ENCODE measurements at places on chromosomes 2 and 18. TPM values are rescaled to one million over a fixed set of nuclear protein-coding genes. Genes with fewer than 3 reads are reported as not detected.

CXXC1 gene
- total RNA-seq: 129 TPM

LDLRAD4 gene
- total RNA-seq: 52.0 TPM

SLC1A4 gene
- total RNA-seq: 44.3 TPM

CERKL gene
- not detected for total RNA-seq

ST6GAL2 gene
- not detected for total RNA-seq

ZSWIM2 gene
- total RNA-seq: not detected

CNTNAP5 gene
- total RNA-seq: not detected

CTAGE1 gene
- total RNA-seq: not detected

- no peak for ATAC-seq
Observed at GRCh38 chr2:199456383-199457146, 1.2 kb downstream of the SATB2 start.

DNA sequence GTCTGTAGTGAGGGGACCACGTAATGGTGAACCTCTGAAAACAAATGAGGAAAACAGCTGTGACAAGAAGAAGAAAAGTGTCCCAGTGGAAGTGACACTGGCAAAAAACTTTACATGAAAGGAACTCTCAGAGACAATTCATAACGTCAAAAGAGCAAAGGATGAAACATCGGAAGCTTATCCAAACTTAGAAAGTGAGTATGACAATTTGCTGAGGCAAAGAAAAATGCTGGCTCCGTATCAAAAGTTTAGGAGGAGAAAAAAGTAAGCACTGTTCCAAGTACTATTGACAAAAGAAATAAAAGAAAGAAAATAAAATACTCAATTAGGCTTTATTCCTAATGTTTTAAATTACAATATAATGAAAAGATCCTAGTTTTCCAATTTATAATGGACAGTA, 91.3 kb downstream of the NOL10 start:
- ATAC-seq: no peak

GRCh38 chr2:136486115-136486514, 279.2 kb upstream of the THSD7B start:
- no peak for ATAC-seq

DNA sequence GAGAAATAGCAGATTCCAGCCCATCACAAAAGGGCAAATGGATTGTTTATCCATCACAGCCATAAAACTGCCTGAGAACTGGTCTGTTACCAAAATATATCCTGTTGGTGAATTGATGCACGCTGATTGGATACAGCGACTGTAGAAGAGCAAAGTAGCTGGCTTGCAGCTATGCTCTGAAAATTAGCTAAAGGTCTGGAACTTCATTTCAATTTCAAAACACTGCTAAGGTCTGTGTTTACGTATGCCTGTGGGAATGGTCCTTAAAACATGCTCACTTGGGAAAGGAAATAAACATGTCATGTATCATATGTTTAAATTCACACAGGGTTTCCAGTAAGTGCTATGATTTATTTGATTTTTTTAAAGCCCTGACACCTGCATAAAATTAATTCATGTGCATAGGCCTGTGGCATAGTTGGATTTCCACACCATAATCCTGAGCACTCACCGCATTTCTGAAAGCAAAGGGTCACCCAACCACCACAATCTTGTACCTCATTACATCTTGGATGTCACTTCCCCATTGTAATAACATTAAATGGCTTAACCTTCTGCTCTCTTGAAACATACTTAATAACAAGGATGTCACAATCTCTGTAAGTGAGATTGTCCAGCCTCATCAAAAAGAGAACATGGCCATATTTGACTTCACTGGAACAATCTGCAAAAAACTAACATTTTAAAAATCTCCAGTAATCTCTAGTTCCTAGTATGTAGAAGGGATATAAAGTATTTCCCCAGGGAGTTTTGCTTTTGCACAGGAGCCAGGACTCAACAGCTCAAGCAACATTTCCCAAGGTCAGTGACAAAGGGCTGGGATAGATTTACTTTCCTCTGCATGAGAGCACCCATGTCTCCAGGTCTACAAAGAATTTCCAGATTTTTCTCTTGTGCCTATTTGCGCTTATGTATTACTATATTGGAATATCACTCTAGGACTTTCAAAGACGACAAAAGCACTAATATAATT, 109.8 kb downstream of the FARSB start:
- ATAC-seq: no peak

- ATAC-seq: no peak
Observed at GRCh38 chr2:17558878-17559277, 18.4 kb downstream of the VSNL1 start.

DNA sequence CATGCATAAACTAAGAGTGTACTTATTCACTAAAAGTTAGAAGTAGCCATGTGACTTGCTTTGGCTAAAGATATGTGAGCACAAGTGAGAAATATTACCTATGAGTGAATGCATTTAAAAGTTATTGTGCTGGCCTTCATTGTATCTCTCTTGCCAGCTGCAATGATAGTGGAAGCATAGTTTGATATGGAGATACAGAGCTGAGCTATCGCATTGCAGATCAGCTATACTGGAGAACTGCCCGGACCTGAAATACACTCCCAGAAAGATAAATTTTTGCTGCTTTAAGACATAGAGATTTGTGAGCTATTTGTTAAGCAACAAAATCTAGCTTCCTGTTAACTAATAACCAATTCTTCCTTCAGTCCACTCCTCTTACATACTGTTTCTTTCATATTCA, 571.1 kb downstream of the CPS1 start:
- no peak for ATAC-seq

- no peak for ATAC-seq
Observed at GRCh38 chr2:165691615-165692014, 102.4 kb downstream of the GALNT3 start.

GRCh38 chr2:64090264-64090663, 54.0 kb downstream of the PELI1 start:
- ATAC-seq: no peak

DNA sequence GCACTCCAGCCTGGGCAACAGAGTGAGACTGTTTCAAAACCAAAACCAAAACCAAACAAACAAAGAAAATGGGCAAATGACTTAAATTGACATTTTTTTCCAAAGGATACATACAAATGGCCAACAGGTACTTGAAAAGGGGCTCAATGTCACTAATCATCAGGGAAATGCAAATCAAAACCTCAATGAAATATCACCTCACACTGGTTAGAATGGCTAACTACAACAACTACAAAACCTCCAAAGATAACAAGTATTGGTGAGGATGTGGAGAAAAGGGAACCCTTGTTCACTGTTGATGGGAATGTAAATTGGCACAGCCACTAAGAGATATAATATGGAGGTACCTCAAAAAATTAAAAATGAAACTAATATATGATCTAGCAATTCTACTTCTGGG, 213.2 kb upstream of the HS6ST1 start:
- ATAC-seq: no peak

GRCh38 chr2:218622606-218623365, 15.1 kb downstream of the PLCD4 start:
- no peak for ATAC-seq

GRCh38 chr2:162475661-162476060, 131.7 kb downstream of the GCA start:
- ATAC-seq: peak; percentile 56

DNA sequence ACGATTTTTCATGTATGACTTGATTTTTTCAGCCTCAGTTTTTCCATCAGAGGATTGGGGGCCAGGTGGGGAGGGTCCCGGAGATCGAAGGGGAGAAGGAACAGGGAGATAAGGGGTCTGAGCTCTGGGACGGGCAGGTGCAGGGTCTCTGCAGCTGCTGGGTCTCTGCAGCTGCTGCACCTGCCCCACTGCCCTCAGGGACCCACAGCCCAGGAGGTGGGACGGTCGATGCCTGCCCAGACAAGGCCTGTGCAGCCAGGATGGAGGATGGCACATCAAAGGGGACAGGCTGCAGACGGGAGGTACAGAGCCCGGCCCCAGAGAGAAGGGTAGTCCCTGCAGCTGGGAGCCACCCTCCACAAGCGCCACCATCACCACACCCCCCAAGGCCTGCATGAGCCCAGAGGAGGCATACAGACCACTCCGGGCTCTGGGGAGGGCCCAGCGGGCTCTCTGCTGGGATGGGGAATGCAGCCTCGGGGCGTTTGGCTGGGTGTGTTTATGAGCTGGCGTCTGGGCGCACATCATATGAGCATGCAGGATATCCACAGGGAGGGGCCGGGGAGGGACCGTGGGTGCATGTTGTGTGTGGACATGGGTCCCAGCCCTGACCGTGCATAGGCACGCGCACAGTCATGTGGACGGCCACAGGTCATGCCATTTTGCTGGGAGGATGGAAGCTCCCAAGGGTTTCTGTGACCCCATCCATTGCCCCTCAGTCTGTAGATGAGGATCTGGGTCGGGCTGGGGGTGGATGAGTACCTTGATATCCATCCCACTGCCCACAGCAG, 34.9 kb upstream of the GPC1 start:
- no peak for ATAC-seq

GRCh38 chr2:218245214-218245613, 15.6 kb upstream of the GPBAR1 start:
- ATAC-seq: no peak

- ATAC-seq: no peak
Observed at GRCh38 chr2:46666044-46666679, 186.8 kb downstream of the TMEM247 start.

GRCh38 chr2:113697516-113697915, 58.9 kb downstream of the SLC35F5 start:
- ATAC-seq: no peak

DNA sequence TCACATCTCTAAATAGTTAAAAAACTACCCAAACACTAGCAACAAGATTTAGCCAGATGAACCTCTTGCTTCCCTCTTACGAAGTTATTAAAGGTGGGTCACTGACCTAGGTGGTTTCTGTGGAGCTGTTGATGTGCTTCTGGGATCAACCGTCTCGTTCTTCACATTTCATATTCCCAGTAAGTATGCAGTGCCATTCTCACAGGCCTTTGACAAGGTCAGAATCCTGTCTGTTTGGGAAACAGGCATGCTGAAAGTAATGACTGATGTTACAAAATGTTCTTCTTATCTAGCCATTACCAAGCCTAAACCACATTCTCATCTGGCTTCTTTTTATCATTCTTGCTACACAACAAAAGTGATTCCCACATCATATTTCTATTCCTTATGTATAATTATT, 70.3 kb downstream of the WDR7 start:
- ATAC-seq: no peak

DNA sequence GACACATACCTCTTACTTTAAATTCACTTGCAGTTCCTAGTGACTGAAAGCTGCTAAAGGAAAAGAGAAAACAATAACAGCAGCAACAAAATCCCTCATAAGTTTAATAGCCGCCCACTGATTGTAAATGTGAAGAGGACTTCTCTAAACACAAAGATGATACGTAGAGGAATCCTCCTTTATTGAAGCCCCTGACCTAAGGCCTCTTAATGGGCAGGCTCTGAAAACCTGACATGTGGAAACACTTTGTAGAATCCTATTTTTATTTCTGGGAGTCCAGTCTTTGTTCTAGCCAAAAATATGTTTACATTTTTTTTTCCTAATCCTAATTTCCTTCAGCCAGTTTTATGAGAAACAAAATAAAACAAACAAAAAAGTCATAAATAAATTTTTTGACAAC, 1277.7 kb upstream of the CELF4 start:
- ATAC-seq: no peak

DNA sequence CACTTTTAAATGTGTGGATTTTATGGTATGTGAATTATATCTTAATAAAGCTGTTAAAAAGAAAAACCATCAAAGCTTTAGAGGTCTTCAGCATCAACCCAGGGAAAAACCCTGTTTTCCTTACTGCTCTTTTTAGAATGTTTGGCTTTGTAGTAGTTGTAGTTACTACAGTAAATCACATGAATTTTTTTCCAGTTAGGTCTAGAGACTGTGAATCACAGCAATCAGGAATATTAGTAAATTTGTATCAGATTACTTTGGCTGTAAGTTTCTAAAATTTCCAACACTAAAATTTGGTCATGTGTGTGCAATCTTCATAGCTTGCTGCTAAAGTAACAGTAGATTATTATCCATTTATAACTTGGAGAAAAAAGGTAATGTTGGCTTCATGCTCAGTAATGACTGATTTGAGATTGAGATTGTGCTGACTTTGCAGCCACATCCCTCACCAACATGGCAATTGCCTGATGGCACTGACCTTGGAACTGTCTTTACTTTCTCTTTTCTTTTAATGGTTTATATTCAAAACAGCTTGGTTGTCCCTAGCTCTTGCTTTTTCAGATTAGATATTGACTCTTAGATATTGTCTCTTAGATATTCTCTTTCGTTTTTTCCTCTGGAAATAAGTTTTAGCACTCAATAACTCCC, 41.1 kb downstream of the LCLAT1 start:
- ATAC-seq: no peak

- ATAC-seq: no peak
Observed at GRCh38 chr2:231905026-231905425, 21.2 kb downstream of the NPPC start.

DNA sequence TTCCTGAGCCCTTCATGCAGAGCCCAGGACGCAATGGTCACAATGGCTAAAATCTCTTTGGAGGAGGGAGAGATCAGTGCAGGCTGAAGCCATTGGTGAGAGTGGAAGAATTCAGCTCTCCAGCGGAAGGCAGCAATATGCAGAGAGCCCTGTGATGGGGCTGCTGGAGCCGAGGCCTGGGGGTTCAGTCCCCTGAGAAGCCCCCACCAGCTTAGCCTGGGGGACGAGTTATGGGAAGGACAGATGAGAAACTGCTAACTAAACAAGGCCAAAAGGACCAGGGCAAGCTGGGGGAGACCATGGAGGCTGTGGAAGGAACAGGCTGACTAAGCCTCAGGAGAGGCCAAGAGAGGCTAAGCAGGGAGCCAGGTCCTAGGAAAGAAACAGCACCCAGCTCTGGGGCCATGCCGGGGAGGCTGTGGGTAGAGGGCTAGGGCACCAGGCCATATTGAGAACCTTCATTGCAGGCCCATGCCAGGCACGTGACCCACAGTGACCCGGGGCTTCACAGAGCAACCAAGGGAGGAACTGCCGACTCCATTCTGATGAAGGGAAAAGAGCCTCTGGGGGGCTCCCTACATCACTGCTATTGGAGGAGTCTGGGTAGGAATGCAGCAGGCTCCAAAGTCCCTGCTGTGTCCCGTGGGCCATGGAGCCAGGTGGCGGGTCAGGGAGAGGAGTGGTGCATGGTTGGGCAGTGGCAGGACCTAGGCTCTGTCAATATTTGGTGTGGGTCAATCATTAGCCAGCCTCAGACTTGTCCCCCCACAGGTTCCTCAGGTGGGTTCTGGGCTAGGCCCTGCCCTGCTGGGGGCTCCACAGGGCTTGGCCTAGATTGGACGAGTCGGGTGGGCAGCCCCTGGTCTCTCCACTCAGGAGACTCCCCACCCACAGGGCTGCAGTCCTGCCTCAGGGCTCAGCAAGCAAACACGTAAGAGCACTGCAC, 19.8 kb downstream of the PROC start:
- ATAC-seq: no peak

GRCh38 chr2:113867571-113867970, 22.3 kb upstream of the ACTR3 start:
- ATAC-seq: no peak

- peak; percentile 98 for ATAC-seq
Observed at GRCh38 chr2:46179037-46179621, 118.1 kb upstream of the EPAS1 start.
